Right forelimb (tissue), 1 donor: ENCODE measurements at places on chromosomes 2 and 18.

DNA sequence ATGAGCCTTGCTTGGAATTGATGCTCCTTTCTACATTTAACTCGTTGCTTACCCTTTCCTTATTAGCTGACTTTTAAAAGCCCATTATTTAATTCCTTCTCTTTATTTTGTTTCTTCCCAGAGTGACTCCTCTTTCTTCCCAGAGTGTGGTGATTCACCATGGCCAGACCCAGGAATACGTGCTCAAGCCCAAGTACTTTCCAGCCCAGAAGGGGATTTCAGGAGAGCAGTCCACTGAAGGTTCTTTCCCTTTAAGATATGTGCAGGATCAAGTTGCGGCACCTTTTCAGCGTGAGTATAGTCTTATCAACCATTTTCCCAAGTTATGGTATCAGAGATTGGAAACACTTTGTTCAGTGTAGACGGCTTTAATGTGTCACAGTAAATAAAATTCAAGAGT lies 163.7 kb downstream of the LTBP1 start:
- DNase-seq = no peak

DNA sequence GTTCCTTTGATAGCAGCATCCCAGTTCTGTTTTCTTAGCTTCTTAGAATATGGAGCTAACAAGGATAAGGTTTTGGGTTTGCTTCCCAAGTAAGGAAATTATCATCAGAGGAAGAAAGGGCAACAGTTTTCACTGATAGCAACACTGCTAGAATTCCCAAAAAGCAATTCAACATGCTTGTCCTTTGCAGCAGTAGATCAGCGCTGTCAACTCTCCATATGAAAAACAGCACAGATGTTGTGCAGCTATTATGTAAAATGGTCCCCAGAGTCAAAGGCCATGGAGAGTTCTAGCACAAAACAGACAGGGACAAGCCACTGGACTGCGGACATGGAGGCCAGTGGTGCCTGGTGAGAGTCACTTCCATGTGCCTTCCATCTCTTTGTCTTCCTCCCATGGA lies 135.9 kb upstream of the RNF152 start:
- no peak for DNase-seq

DNA sequence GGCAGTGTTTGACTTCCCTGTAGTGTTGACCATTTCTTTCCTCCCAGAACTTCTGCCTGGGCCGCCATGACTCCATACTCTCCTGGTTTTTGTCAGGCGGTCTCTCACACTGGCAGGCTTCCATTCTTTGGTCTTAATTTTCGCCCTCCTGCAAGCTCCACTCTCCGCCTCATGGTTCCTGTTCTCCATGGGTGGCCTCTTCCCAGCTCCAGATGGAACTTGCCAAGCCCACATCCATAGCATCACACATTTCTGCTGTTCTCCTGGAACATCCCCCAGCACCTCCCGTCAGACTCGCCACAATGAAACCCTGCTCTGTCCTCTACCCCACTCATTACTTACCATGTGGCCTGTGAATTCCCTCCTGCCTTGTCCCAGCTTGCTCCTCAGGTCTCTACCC lies 896 bp upstream of the AFF3 start:
- DNase-seq = no peak

- DNase-seq = no peak
Observed at GRCh38 chr2:231334981-231335380, 60.5 kb upstream of the B3GNT7 start.

- DNase-seq = no peak
Observed at GRCh38 chr2:211455216-211455841, 898.9 kb downstream of the CPS1 start.

DNA sequence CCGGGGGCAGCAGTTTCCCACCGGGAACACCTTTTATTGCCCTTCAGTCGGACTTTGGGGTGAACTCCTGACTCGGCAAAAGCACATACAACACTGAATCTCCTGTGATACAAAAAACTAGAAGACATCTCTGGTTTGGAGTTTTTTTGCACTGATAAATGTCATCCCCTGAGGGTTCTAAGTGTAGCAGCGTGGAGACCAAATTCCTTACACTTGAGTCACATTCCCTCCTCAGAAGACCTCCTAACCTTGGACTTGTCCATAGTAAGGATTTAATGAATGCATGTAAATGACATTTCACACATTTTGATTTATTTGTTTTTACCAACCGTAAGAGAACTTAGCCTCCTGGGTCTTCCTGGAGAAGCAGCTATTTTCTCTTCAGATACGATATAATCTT lies 54.0 kb upstream of the GPR45 start:
- no peak for DNase-seq

DNA sequence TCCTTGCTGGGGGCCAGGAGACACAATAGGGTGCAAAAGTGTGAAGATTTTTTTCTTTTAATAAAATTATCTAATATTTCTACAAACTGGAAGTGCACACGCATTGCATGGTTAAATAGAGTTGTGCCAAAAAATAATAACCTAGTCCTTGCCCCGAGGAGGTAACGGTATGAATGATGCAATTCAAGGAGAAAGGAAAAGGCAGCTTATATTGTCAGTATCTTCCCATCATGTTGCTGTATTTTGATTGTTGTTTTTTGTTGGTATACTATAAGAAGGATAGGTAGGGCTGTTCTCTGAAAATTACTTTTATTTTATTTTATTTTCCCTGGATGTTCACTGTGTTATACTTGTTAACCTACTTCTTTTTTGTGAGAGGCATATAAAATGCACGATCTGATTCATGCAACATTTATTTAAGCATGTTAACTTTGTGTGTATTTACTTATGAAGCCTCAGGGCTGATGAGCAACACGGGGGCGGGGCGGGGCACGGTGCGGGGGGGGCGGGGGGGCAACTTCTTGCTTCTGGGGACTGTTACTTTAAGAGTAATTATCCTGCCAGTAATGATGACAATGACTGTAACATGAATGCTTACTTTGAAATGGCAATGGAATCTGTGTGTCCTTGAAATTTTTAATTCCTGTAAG lies 118.6 kb downstream of the AQP4 start:
- no peak for DNase-seq

- no peak for DNase-seq
Observed at GRCh38 chr18:39313992-39314391, 1748.4 kb upstream of the CELF4 start.

DNA sequence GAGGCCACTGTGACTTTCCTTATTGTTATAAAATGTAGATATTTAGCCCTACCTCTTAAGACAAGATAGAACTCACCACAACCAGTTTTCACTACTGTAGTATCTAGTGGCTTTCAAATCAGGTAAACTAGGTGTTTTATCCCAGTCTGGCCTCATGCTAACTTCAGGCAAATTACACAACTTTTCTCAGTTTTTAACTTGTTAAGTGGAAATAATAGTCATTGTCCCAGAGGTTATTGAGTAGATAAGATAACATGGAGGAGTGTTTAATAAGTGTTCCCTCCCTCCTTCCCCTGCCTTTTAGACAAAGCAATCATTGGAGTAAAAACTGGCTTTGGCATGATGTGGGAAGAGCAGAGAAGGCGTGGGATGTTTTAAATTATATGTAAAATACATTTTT lies 27.3 kb downstream of the ANXA4 start:
- DNase-seq = no peak

DNA sequence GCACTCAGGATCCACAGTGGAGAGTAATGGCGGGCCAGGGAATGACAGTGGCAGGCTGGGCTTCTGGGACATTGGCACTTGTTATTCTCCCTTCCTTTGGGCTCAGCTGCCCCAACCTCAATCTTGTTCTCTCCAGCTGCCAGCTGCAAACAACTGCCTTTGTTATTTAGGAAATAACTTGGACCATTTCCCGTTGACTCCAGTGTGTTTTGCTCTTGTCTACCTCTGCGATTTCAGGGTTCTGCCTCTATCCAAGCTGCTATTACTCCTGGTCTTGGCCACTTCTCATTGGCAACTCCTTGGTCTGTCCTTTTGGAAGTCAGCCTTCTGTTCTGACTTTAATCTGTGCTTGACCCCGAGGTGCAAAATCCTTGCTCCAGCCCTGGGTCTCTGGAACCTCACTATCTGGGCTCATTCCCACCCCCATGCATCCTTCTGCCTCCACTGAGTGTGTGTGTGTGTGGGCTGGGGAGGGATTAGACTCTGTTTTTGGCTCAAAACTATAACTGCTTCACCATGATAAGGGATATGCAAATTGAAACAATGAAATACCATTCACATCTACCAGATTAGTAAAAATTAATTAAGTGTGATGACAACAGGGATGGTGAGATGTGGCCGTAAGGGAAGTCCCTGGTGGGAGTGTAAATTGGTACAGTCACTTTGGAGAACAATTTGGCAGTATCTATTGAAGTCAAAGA lies 134.1 kb upstream of the CXCR4 start:
- DNase-seq = no peak

DNA sequence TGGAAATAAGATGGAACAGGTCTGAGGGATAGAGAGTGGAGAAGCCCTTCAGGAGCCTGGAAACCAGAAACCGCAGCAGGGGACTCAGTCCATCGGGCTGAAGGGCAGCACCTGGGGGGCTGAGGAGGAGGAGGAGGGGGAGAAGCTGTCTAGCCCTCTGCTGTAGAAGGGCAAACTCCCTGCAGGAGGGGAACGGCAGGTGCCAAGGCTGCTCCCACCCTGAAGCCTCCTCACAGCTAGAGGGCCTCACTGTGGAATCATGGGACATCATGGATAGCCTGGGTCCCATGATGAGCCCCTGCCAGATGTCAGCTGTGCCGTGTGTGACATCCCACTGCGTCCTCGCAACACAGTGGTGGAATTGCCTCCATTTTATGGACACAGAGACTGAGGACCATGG lies 435 bp downstream of the MYO7B start:
- no peak for DNase-seq

DNA sequence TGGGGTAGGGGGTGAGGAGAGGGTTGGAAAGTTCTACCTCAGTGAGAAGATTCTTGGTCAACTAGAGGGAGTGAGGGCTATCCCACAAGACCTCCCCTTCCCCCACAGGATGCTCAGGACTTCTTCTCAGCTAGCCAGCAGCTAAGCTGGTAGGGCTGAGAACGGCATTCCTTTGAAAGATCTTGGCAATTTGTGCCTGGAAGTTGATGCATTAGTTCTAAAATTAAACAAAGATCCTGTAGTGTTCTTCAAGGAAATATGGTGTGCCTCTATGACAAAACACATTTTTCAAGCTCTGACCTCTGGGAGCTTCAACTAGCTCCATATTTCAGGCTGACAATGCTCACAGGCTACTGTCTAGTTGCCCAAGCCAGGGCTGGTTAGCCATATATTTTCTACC lies 2.3 kb downstream of the LYPD1 start:
- DNase-seq = no peak

DNA sequence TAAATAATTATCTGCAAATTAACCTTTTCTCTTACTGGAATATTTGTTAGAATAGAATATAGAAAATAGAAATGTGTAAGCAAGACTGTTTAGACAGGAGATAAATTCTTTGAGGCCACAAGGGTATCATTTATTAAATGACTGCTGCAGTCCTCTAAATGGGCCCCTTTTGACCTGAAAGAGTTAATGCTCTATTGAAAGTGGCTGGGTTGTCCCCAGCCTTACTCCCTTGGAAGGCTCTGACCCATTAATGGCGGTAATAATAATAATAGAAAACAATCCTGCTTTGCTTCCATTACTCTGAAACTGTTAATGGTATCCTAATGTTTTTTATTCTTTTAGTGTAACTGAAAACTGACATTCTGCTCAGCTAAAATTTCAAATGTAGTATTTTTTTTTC lies 398.0 kb upstream of the NRP2 start:
- DNase-seq = no peak
